ENCODE measurements at places on chromosomes 2 and 18. TPM values are rescaled to one million over a fixed set of nuclear protein-coding genes. Genes with fewer than 3 reads are reported as not detected.

DNA sequence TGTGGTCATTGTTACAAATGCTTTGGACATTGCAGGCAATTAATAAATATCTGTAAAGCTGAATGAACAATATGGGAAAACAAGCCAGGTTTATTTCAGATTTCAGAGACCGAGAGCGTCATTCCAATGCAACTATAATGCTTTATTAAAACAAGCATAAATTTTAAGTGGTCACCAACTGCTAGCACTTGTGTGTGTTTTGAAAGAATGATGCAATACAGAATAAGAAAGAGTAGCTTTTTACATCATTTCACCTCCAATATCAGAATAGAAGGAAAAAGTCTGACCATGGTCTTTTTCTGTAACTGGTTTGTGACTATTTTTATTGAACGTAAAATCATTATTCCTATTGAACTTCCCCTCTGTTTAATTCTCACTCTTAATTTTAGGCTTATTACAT lies 7.6 kb downstream of the CTAGE1 start:
- DNase-seq, result no peak

Gene SCYGR4
- polyA plus RNA-seq, result not detected

Gene NPPC
- polyA plus RNA-seq, result not detected

DNA sequence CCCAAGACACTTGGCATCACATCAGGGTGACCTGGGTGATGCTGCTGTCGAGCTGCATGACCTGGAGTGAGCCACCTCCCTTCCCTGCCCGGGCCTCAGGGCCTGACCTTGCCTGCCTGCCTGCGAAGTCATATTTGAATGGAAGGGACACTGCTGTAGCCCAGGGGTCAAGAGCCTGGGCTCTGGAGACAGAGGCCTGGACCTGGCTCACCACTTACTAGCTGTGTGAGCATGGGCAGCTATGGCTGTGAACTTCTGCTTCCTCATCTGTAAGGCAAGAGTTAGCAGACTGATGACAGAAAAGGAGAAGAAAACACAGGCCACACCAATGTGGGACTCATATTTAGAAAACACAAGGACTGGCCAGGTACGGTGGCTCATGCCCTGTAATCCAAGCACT lies 118.7 kb downstream of the ZFP36L2 start:
- no peak for DNase-seq

GRCh38 chr2:57330447-57330846 lies 716.2 kb upstream of the VRK2 start:
- DNase-seq, result peak; percentile 10

Gene RETSAT
- 24.6 TPM for polyA plus RNA-seq

GRCh38 chr18:966759-967576 lies 62.3 kb downstream of the ADCYAP1 start:
- no peak for DNase-seq

- DNase-seq, result no peak
Measured at GRCh38 chr2:121825003-121825950, 69.8 kb downstream of the TSN start.

All from lung (tissue), 17 donors.